NCI-H774 (cell line): ENCODE measurements at places on chromosomes 6 and 20.

GRCh38 chr6:5809450-5809849 lies 197.3 kb downstream of the NRN1 start:
- DNase-seq, result no peak

DNA sequence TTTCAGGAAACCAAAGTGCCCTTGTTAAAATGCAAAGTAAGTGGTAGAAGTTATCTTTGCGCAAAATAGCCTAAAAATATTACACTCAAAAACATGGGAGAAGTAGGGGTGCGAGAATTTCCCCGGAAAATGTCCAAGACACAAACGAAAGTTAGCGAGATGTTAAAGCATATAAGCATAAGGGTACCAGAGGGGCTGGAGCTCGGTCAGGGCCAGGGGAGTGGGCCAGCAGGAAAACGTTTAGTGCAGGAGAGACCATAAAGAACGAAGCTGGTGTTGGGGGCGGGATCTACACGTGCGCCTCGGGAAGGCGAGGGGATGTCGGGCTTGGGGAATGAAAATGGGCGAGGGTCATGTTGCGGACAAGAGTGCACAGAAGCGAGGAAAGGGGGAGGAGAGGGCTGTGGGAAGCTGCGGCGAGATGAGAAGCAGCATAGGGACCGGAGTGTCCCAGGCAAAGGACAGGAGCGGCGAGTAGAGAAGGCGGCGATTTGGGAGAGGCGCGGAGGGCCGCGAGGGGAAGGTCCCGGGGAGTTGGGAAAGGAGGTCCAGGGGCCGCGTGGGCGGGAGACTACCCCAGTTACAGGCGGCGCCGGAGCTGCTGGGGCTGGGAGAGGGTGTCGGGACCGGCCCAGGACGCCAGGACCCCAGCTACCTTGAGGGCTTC lies 600 bp downstream of the XPO5 start:
- no peak for DNase-seq

DNA sequence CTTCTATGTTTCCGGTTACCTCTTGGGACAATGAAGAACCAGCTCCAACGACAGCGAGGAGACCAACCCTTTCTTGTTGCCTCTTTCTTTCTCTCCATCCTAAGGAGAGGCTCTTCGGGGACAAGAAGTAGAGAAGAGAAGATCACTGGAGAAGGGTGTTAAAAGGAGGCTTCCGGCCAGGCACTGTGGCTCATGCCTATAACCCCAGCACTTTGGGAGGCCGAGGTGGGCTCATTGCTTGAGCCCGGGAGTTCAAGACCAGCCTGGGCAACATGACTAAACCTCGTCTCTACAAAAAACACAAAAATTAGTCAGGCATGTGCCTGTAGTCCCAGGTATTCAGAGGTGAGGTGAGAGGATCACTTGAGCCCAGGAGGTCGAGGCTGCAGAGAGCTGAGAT lies 90.8 kb upstream of the TNFAIP3 start:
- DNase-seq, result no peak

DNA sequence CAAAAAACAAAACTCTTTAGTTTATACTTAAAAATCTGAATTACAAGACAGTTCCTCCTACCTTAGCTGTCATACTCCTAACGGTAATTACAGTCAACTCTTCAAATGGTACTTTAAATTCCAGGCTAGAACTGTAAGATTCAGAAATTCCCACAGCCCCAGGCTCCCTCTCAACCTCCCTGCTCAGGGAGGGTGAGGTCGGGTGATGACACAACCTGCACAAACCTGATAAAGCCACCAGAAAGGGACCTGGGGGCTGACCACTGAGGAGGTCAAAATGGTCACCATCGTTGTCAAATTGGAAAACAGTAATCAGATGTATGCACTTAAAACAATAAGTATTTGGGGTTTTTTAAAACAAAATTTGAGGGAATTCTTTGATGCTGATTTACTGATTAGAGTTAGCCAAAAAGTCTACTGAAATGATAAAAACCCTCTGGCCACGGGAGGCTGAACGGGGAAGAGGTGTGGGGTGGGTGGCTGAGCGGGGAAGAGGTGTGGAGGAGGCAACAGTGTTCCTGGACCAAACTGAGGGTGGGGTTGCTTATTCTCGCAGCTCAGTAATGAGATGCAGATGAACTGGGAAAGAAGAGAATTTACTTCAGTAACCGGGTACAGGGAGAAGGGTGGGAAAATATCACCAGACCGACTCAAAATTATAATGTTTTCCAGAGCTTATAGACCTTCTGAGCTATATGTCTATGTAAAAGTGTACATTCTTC lies 52.4 kb downstream of the SLC22A1 start:
- no peak for DNase-seq

- DNase-seq, result no peak
These were observed 57.8 kb downstream of the KIZ start for GRCh38 chr20:21183722-21184121.

- no peak for DNase-seq
These were observed 5.5 kb upstream of the CHRNA4 start for GRCh38 chr20:63366390-63367365.

- DNase-seq, result no peak
These were observed 145.3 kb downstream of the VEGFA start for GRCh38 chr6:43915208-43915869.

- DNase-seq, result no peak
These were observed 585.6 kb downstream of the DHX35 start for GRCh38 chr20:39547546-39548408.

DNA sequence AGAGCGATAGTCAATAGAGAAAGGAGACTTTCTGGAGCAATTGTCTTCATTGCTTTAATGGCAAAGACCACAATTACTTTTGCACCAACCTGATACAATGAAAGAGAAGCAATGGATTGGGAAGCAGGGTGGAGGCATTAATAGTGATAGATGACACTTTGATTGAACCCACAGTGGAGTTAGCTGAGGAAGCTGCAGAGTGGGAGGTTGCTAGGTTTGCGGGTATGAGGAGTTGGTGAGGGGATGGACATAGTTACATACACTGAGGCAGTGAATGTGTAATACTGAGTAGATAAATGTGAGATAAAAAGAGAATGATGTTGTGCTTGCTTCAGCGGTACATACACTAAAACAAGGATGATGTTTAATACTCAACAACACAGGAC lies 91.9 kb downstream of the AKAP7 start:
- DNase-seq, result no peak

GRCh38 chr6:134757911-134758361 lies 192.0 kb downstream of the ALDH8A1 start:
- DNase-seq, result no peak
